ENCODE measurements at places on chromosomes 3 and 15. TPM values are rescaled to one million over a fixed set of nuclear protein-coding genes. Genes with fewer than 3 reads are reported as not detected.

DNA sequence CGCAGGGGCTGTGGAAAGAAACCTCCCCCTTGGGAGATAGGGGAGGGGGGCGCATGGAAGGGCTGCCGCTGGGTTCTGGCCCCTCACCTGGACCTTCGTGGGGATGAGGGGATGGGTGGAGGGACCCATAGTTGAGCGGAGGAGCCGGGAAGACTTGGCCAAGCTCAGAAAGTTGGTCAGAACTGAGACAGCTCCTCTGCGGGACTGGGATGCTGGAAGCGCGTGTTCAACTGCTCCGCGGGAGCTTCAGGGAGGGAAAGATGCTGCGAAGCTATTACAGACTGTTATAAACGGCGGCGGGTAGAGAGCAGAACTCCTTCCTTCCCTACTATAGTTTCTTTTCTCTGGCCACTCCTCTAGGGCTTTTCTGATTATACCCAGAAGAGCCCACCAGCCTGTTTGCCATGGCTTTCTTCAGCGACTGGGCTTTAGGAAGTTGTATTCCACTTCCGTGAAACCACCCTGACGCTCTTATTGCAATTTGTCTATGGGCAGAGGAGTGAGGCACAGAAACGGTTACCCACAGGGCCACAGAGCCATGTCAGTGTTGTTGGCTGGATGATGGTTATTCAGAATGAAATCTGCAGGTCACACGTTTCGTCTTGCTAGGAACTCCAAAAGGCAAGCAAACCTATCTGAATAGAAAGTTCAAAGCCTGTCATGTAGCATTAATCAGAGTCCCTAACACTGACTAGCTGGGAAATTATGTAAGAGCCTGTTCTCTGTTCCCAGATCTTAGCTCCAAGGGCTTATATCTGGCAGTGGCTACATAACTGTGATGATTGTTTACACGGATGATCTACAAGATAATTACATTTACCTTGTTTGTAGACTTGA lies 1.1 kb downstream of the SYNPR start:
- H3K36me3 ChIP-seq, result no peaks in the 10 kb centered on the region
- no peak overlapping the region for H3K4me3 ChIP-seq
- no peak for DNase-seq
- no peaks in the 10 kb centered on the region for H3K4me1 ChIP-seq

GRCh38 chr15:65916664-65917406 lies 47.5 kb downstream of the RAB11A start:
- H3K27me3 ChIP-seq, result no peaks in the 10 kb centered on the region
- no peaks in the 10 kb centered on the region for H3K36me3 ChIP-seq
- peak; percentile 57 for DNase-seq
- no peak overlapping the region for H3K4me3 ChIP-seq
- H3K4me1 ChIP-seq, result peaks cover 26% of the 10 kb centered on the region
- peak overlapping the region; percentile 65 for H3K27ac ChIP-seq

GRCh38 chr3:153614563-153614962 lies 452.5 kb downstream of the RAP2B start:
- no peak overlapping the region for H3K27ac ChIP-seq
- no peak for DNase-seq
- no peak overlapping the region for H3K4me3 ChIP-seq
- no peaks in the 10 kb centered on the region for H3K27me3 ChIP-seq
- H3K4me1 ChIP-seq, result no peaks in the 10 kb centered on the region
- no peaks in the 10 kb centered on the region for H3K36me3 ChIP-seq

PTPN9 gene
- total RNA-seq, result 12.1 TPM

GRCh38 chr15:28868744-28869345 lies 16.9 kb upstream of the APBA2 start:
- no peak overlapping the region for H3K4me3 ChIP-seq
- DNase-seq, result no peak
- H3K36me3 ChIP-seq, result no peaks in the 10 kb centered on the region

DNA sequence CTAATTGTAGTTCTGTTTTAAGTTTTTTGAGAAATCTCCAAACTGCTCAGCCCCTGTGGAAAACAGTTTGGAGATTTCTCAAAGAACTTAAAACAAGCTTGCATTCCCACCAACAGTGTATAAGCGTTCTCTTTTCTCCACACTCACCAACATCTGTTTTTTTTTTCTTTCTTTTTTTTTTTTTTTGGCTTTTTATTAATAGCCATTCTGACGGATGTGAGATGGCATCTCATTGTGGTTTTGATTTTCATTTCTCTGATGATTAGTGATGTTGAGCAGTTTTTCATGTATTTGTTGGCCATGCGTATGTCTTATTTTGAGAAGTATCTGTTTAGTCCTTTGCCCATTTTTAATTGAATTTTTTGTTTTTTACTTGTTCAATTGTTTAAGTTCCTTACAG lies 73.1 kb upstream of the COL8A1 start:
- H3K4me3 ChIP-seq, result no peak overlapping the region
- H3K27ac ChIP-seq, result no peak overlapping the region
- no peak for DNase-seq
- no peaks in the 10 kb centered on the region for H3K36me3 ChIP-seq

WDR93 gene
- not detected for total RNA-seq

BNC1 gene
- total RNA-seq, result not detected

KLHL18 gene
- 42.2 TPM for total RNA-seq

DNA sequence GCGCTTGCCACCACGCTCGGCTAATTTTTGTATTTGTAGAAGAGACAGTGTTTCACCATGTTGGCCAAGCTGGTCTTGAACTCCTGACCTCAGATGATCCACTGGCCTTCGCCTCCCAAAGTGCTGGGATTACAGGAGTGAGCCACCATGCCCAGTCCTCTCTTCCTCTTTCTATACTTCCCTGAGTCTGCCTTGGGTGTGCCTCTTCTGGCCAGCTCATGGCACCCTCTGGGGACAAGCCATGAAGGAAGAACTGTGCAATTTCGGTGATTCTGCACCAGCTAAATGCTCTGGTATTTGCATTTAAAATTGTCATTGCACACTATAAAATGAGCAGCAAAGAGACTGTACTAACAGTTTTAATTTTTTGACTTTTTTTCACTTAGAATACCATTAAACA lies 66.6 kb downstream of the IL20RB start:
- H3K4me3 ChIP-seq, result no peak overlapping the region
- no peak overlapping the region for H3K27ac ChIP-seq
- no peaks in the 10 kb centered on the region for H3K4me1 ChIP-seq
- no peaks in the 10 kb centered on the region for H3K36me3 ChIP-seq
- peaks cover 1% of the 10 kb centered on the region for H3K27me3 ChIP-seq
- no peak for DNase-seq

- H3K27ac ChIP-seq, result peak overlapping the region; percentile 80
- DNase-seq, result no peak
- peak overlapping the region; percentile 48 for H3K4me3 ChIP-seq
- H3K36me3 ChIP-seq, result peaks cover 38% of the 10 kb centered on the region
Observed at GRCh38 chr15:85414495-85414894, 34.1 kb downstream of the AKAP13 start.

DNA sequence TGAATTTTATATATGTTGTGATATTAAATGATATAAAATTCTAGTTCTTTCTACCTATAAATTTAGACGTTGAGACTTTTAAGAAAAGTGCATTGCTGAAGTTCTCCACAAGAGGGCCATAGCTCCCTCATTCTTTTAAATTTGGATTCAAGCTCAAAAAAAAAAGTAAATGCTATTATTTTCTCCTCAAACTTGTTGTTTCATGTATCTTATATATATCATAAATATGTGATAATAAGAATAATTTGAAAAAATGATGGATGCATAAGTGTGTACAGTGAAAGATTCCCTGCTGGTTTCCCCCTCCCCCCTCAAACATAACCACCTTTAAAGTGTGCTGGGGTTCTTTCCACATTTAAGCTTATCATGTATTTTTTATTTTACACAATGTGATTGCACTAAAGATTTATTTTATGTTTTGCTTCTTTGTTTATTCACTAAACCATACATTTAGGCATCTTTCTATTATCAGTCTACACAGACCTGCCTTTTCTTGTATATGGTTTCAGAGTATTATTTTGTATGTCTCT lies 769.4 kb upstream of the GOLIM4 start:
- H3K4me1 ChIP-seq, result no peaks in the 10 kb centered on the region
- H3K4me3 ChIP-seq, result no peak overlapping the region
- no peak for DNase-seq
- no peak overlapping the region for H3K27ac ChIP-seq
- no peaks in the 10 kb centered on the region for H3K27me3 ChIP-seq

AMOTL2 gene
- total RNA-seq, result not detected

DNA sequence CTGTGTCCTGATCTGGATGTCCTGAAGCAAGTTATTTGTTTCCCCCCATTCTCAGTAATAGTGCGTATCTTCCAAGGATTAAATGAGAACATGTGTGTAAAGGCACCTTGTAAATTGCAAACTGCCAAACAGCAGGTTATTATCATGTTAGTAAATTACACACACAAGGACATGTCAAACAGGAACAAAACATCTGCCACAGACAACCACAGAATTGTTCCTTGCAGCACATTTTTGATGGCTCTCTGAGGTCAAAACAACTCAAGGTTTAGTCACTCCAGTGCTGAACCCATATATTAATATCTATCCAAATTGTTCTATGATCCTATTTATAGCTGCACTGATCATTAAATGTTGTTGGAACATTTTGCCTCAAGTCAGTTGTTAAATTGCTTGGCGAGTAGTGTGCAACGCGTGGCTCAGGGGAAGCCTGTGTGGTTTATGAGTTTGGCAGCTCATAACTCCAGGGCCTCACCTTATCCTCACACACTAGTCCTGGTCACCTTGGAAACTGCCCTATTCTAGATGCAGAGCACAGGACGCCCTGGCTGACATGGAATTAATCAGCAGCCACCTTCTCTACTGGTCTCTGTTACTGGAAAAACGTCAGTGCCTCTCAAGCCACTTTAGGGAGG lies 46.3 kb upstream of the CDV3 start:
- H3K36me3 ChIP-seq, result no peaks in the 10 kb centered on the region
- H3K4me1 ChIP-seq, result peaks cover 4% of the 10 kb centered on the region
- H3K27me3 ChIP-seq, result no peaks in the 10 kb centered on the region
- DNase-seq, result no peak
- no peak overlapping the region for H3K4me3 ChIP-seq
- no peak overlapping the region for H3K27ac ChIP-seq

DNA sequence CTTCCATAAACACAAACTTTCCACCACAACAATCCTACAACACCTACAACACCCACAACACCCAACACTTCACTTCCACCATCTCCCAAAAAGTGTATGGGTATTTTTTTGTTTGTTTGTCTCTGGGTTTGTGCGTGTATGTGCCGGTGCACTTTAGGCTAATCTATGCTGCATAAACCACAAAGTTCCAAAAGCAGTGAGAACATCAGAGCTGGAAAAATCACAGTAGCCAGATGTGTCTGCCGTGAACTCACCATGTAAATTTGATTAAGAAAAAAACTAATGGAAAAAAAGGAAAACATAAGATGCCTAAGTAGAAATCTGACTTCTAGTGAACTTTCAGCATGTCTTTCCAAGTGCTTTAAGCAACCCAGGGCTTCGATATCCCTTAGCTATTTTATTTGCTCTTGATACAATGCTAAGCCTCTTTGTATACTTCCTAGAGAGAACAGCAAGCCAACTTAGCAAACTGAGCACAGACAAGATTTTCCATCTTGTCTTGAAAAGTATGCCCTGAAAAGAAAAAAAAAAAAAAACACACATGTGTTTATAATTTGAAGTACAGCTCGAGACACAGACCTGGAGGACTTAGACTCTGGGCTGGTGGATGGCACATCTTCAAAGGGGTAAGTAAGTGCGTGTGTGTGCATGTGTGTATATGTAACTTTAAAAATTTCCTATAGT lies 91.4 kb downstream of the WWTR1 start:
- no peaks in the 10 kb centered on the region for H3K36me3 ChIP-seq
- H3K27ac ChIP-seq, result no peak overlapping the region
- H3K27me3 ChIP-seq, result peaks cover 6% of the 10 kb centered on the region
- H3K4me3 ChIP-seq, result no peak overlapping the region
- H3K4me1 ChIP-seq, result no peaks in the 10 kb centered on the region

IL20RB gene
- 2.0 TPM for total RNA-seq

GRCh38 chr3:37594873-37595783 lies 266.6 kb upstream of the CTDSPL start:
- H3K27me3 ChIP-seq, result no peaks in the 10 kb centered on the region
- H3K27ac ChIP-seq, result no peak overlapping the region
- H3K4me1 ChIP-seq, result no peaks in the 10 kb centered on the region
- no peaks in the 10 kb centered on the region for H3K36me3 ChIP-seq

- no peaks in the 10 kb centered on the region for H3K36me3 ChIP-seq
- DNase-seq, result no peak
- H3K4me3 ChIP-seq, result no peak overlapping the region
- H3K27me3 ChIP-seq, result peaks cover 16% of the 10 kb centered on the region
- no peak overlapping the region for H3K27ac ChIP-seq
Observed at GRCh38 chr3:62554264-62554799, 181.0 kb upstream of the FEZF2 start.

TNFSF10 gene
- total RNA-seq, result 52.4 TPM

DNA sequence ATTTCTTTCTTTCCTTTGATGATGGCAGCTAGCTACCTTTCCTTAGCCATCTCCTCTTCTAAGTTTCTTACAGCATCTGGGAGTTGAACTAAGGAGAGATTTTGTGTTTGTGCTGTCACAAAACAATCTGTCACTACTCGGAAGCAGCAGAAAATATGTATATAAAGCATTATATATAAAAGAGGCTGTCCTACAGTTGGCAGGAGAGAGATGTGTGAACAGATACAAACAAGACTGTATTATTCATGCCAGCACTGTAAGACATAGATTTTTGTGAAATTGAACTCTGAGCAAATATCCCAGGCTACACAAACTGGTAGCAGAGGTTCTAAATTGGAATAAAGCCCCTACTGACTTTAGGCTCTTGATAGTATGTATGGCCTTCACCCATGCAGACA lies 577.5 kb upstream of the NECTIN3 start:
- H3K27ac ChIP-seq, result no peak overlapping the region
- H3K4me3 ChIP-seq, result no peak overlapping the region
- peaks cover 4% of the 10 kb centered on the region for H3K27me3 ChIP-seq
- no peaks in the 10 kb centered on the region for H3K4me1 ChIP-seq

DNA sequence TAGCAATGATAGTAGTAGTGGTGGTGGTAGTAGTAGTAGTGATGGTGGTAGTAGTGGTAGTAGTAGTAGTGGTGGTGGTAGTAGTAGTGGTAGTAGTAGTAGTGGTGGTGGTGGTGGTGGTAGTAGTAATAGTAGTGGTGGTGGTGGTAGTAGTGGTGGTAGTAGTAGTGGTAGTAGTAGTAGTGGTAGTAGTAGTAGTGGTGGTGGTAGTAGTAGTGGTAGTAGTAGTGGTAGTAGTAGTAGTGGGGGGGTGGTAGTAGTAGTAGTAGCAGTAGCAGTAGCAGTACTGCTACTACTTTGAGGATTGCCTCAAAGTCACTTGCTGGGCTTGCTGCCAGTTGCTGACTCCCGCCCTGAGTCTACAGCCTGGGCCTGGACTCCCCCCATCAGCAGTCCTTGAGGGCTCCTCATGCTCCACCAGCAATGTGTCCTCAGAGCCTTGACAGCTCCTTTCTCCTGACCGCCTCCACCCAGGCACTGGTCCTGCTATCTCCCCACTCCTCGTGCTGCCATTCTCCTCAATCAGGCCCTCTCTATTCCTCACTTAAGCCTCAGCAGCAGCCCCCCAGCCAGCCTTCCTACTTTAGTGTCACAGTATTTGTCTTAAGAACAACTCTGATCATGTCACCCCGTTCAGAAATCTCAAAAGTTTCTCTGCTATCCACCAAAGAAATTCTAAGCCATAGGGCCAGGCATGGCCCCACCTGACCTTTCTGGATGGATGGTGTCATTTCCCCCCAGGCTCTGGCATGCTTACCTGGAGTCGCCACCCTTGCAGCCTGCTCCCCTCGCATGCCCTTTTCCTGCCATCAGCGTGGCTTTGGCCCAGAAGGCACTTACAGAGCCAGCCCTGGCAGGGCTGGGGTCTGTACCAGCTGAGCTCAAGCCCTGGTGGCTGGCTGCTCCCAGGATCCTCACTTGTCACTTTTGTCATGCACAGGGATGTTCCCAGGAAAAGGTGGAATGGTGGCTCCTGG lies 45.6 kb downstream of the DLEC1 start:
- H3K27me3 ChIP-seq, result no peaks in the 10 kb centered on the region
- peak overlapping the region; percentile 20 for H3K4me3 ChIP-seq
- H3K27ac ChIP-seq, result peak overlapping the region; percentile 17
- peak; percentile 42 for DNase-seq
- H3K36me3 ChIP-seq, result peaks cover 6% of the 10 kb centered on the region
